ENCODE measurements at places on chromosomes 16 and 17.

- DNase-seq: no peak
These were observed 88.4 kb downstream of the ZZEF1 start for GRCh38 chr17:4054446-4054845.

- DNase-seq: no peak
These were observed 3.4 kb upstream of the USP22 start for GRCh38 chr17:21046216-21046615.

- no peak for DNase-seq
These were observed 37.3 kb downstream of the PIEZO1 start for GRCh38 chr16:88747588-88748301.

GRCh38 chr17:53150101-53150698, 672.5 kb upstream of the KIF2B start:
- no peak for DNase-seq

GRCh38 chr16:11219178-11219577, 36.8 kb downstream of the SOCS1 start:
- no peak for DNase-seq

DNA sequence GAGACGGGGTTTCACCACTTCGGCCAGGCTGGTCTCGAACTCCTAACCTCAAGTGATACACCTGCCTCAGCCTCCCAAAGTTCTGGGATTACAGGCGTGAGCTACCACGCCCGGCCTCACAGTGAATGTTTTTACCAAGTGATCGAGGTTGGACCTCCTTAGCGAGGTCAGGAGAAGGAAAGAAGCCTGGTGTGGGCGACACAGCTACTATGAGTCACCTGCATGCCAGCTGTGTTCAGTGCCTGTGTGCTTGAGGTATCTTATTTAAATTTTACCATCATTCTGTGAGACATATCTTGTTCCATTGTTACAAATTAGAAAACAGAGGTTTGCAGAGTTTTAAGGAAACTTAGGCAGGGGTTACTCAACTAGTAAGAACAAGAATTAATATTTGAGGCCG, 174.8 kb upstream of the DYNLRB2 start:
- DNase-seq: no peak

- no peak for DNase-seq
These were observed 31.8 kb upstream of the NSRP1 start for GRCh38 chr17:30084788-30085187.

GRCh38 chr16:57629516-57630406, 1.3 kb downstream of the ADGRG1 start:
- DNase-seq: no peak

DNA sequence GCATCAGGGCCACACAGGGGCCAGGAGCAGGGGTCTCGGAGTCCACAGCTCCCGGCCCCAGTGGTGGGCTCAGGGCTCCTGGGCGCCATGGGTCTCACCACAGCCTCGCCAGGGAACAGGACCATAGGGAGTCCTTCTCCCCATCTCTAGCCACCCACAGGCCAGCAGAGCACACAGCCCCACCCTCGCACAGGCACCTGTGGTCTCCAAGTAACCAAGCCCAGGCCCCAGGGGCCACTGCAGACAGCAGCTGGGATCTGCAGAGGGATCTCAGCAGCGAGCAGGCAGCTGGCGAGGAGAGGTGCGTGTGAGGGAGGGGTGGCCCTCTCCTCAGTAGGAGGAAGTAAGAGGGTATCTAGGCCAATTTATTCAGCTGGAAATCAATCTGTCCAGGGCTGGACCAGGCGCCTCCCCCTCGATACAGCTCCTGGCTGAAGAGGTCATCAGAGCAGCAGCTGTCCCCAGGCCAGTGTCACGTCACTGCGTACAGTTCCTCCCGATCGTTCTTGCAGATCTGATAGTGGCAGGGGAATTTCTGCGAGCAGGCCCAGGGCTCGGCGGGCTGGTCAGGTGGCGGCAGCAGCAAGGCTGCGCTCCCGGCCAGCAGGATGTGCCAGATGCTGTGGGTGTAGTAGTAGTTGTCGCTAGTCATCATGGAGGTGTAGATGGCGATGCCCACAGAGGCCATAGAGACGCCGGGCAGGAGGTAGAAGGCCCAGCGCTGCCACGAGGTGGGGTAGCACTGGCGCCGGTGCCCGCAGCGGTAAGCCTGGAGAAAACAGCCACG, 1.4 kb upstream of the MRPL28 start:
- DNase-seq: no peak

DNA sequence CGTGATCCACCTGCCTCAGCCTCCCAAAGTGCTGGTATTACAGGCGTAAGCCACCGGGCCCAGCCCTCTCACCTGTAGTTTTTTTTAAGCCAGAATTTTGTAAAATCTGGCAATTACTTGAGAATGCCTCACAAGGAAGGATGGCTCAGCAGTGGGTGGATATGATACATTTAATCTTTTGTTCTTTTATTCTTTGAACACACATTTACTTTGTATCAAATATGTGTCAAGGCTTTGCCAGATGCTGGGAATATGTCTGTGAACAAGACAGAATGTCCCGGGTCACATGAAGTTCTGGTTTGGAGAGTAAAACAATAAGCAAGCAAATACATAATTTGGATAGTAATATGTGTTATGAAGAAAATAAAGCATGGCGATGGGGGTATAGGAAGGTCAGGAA, 4.9 kb upstream of the COPS3 start:
- DNase-seq: no peak

- DNase-seq: peak; percentile 91
These were observed 8.3 kb downstream of the CUEDC1 start for GRCh38 chr17:57946798-57947358.

GRCh38 chr16:47920709-47921108, 235.1 kb downstream of the ABCC12 start:
- DNase-seq: no peak
